ENCODE measurements at places on chromosomes 16 and 17.

DNA sequence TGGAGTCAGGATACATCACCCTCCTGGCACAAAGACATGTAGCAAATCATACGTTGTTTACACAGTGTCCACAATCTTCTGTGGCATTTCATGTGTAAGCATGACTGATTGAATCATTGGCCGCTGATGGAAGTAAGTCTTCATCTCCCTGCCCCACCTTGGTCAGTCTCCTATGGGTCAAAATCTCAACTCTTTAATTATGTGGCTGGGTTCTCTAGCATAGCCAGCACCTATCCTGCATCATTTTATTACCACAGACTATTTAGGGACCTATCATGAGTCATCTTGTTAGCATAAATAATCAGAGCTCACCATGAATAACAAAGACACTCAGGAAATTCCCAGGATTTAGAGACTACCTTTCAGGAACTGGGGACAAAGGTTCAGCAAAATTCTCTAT, 15.9 kb downstream of the TANC2 start:
- no peak for DNase-seq

- no peak for DNase-seq
These were observed 103.3 kb downstream of the ABCA8 start for GRCh38 chr17:68851890-68852289.

GRCh38 chr17:72119077-72119872, 1.5 kb upstream of the SOX9 start:
- DNase-seq: no peak

DNA sequence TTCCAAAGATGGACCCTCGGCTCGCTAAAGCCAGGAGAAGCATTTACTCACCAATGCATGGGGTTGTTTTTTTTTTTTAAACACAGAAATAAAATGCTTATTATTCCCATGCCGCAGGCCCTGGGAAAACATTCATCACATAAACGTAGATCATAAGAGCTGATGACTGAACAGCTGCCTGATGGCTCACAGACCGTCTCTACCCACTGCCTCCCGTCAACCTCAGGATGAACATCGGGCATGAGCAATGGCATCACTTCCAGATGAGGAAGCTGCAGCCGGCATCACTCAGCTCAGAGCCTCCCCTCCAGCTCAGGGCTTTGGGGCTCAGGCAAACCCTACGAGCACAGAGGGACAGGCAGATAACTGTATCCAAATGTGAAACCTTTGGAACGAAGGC, 380.6 kb downstream of the CPPED1 start:
- no peak for DNase-seq

DNA sequence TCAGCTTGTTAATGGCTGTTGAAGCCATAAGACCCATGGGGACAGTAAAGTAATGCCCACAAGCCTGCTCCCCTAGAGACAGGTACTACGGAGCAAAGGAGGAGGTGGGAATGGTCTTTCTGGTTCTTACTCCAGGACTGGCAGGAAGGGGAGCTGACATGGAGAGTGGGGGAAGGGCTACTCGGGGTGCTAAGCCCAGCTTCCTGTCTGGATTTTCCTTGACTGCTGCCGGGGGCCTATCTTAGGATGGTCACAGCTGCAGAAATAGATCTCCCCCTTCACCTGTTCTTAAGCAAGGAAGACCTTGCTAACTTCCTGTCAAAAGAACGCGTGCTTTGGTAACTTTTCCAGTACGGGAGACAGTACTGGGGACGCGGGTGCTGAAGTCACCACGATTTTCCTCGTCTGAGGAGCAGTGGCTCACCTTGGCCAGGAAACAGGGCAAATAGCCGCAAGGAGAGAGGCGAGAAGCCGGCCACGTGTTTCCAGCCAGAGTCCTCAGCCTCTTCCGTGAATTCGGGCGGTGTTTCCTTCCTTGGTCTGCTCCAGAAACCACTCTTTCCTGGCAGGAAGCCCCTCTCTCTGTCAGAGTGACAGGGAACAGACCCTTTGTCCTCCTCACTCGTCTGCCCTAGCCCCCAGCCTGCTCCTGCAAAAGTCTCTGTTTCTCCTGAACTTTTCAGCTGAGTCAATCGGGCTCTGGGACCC, 656 bp upstream of the PRR29 start:
- DNase-seq: no peak

DNA sequence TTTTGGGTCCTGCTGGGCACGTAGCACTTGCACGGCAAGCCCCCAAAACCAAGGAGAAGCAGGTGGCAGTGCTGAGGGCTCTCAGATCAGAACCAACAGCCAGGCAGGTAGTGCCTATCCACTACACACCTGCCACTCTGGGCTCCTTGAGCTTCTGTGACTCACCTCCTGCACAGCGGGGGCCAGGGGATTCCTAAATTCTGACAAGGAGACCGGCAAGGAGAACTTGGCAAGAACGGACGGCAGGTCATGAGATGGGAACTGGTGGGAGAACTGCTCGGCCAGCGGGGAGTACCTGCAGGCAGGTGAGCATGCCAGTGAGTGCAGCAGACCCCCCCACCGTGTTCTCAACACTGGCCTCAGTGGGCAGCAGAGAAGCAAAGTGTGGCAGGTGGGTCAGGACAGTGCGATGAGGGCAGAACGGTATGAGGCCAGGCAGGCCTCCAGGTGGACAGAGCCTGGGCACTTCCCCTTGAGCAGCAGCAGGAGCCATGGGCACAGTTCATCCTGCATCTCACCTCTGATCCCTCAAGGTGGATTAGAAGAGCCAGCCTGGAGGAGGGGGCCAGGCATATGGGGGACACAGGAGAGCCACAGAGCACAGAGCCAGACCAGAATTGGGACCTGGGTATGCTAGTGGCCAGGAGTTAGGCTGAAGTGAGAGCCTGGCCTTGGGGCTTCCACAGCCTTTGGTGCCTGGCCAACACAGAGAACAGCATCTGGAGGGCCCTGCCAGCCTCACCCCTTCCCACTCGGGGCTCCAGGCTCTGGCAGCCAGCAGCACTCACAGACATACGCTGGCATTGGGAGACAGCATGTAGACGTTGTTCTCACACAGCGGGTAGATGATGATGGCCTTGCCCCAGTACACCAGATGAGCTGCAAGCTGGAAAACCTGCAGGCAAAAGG, 14.7 kb downstream of the MPG start:
- no peak for DNase-seq
